Sigmoid colon (tissue), 7 donors: ENCODE measurements at places on chromosomes 4 and X.

GRCh38 chrX:55187281-55187680 lies 32.9 kb upstream of the PAGE5 start:
- no peak for DNase-seq

GRCh38 chr4:53781629-53782457 lies 190.6 kb upstream of the LNX1 start:
- DNase-seq, result no peak

GRCh38 chr4:146488495-146489174 lies 33.1 kb downstream of the SLC10A7 start:
- no peak for DNase-seq

DNA sequence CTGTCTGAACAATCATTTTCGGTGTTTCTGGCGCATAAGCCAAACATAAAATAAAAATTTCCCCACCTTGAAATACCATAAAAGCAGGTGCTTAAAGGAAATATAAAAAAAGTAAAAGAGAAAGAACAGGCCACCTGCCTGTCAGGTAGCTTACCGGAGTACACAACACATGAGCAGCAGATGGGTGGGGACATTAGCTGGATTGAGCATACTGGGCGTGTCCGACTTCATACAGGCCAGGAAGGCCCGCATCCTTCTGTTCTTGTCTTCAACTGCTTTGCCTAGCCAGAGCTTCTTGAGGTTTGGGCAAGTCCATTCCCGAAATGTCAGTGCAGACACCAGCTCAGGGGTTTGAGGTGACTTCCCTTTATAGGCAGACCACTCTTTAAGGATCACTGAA lies 66.7 kb downstream of the FAM120C start:
- DNase-seq, result no peak

DNA sequence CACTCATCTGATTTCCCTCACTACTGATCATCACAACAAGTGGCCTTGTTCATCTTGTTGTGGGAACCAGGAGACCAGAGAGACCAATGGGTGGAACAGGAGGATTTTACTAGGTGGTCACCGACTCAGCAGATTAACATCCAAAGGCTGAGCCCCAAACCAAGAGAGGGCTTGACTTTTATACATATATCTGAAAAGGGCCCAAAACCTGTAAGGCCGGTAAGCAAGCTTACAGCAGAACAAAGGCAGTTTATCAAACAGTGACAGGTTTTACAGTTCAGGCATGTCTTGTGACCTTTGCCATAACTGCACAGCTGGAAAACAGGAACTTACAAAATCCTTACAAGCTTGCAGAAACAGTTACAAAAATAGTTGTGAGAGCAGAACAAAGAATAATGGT lies 195.9 kb downstream of the OR13H1 start:
- DNase-seq, result no peak

DNA sequence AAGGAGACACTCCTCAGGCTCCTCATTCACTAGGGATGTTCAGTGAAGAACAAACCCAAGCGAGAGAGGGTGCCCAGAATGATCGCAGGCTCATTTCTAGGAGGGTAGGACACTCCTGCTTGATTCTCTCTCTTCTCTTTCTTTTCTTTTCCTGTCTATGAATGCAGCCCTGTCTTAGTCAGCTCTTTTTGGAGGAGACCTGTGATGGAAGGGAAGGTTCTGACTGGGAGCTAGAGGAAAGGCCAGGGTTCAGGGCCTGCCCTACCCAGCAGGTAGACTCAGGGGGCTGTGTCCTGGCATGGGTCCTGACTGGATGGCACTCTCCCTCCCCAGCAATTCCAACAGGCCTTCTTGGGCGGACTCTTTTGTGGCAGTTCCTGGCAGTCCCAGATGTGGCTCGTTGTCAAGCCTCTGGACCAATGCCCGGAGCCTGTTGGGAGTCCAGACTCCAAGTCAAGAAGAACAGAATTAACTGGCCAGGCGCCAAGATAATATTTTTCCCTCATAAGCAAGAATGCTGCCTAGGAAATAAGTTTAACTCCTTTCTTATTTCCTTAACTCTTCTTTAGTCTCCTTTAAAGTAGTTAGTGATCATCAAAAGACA lies 139.4 kb upstream of the SCML1 start:
- peak; percentile 90 for DNase-seq

GRCh38 chrX:148871422-148872160 lies 371.2 kb downstream of the AFF2 start:
- no peak for DNase-seq

DNA sequence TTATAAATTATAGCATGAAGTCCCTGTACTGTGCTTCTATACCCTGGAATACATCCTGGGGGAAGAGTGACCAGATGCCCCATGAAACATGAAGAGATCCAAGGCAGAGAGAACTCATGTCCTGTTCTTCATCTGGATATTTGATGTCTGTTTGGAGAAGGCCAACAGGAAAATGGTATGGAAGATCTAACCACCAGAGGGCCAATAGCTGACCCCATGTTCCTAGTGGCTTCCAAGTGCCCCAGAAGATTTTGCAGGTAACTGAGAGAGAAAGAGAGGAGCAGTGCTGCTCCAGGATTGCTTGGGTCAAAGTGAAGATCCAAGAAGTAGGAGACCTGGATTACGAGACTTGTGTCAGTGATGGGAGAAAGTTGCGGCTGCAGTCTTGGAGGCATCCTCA lies 90.2 kb upstream of the TSPAN5 start:
- no peak for DNase-seq

GRCh38 chr4:6331018-6331417 lies 61.4 kb downstream of the WFS1 start:
- DNase-seq, result no peak

DNA sequence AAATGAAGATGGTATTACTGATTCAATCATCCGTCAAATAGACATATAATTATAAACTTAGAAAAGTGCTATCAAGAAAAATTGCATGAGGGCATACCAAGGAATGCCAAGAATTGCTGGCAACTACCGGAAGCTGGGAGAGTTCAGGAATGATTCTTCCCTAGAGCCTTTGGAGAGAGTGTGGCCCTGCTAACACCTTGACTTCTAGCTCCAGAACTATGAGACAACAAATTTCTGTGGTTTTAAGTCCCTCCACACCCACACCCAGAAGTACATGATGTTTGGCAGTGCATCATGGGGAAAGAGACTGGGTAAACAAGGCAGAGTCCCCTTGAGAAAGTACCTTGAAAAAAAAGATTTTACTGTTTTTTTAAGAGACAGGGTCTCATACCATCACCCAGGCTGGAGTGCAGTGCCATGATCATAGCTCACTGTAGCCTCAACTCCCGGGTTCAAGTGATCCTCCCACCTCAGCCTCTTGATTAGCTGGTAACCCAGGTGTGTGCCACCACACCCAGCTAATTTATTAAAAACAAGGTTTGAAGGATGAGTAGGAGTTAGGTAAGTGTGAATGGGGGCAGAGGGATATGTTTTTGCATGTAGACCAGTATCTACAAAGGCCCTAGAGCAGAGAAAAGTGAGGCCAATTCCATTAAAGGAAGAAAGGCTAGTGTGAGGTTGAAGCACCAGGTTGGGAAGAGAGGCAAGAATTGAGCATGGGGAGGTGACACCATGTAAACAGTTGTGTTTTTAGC lies 53.1 kb downstream of the GSX2 start:
- DNase-seq, result no peak

DNA sequence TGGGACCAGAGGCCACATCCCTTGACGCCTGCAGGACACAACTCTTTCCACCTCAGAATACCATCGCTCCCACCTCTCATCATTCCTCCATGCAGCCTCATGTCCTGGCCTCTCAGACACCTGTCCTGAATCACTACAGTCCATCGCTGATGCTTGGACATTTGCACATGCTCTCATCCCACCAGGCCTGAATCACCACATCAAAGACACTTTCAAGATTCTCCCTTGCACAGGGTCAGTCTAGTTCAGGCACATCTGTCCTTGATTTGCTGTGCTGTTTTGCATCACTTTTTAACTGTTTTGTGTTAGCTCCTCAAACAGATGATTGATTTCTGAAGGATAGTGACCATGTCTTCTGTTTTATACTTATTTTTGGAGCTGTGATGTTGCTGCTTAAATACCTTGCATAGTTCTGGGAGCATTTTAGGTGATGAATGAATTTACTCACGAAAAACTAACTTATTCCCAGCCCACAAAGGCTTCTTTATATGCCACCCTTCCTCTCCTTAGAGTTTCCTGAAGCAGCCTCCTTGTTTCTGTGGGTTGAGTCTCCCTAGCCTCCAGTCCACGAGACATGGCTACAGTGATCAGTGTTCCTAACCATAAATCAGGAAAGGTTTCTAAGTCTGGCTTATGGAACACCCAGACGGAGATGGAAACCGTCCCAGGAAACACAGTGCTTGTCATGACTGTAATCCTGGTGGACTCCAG lies 2.6 kb downstream of the FAM114A1 start:
- peak; percentile 76 for DNase-seq

DNA sequence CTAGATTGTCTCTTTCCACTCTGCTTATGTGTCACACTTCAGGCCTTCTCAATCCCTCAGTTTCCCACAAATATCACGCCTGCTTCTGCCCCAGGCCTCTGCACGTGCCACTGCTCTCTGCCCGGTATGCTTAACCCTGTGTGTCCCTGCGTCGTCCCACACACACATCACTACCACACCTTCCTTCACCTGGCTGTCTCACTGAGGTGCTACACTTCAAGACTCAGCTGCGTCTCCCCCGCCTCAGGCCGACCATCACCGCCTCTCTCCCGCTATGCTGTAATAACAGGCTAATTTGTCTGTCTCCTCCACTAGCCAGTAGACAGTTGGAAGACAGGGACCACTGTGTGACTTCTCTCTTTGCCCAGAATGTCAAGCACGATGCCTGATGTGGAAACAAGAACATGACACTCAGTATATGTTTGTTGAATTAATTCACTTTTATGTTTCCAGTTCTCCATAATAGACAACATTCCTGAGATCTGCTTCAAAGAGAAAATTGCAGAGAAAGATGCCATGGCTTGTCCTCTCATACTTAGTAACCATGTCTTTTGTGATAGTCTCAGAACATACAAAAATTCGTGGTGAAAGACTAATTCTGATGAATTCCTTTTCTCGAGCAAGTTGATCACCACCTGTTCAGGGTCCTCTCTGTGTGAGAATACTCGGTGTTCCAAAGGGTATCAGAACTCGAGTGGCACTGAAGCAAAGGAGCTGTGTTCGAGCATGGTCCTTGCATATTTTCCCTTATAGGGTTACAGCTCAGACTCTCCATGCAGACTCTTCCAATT lies 54.2 kb downstream of the AFAP1 start:
- peak; percentile 63 for DNase-seq

DNA sequence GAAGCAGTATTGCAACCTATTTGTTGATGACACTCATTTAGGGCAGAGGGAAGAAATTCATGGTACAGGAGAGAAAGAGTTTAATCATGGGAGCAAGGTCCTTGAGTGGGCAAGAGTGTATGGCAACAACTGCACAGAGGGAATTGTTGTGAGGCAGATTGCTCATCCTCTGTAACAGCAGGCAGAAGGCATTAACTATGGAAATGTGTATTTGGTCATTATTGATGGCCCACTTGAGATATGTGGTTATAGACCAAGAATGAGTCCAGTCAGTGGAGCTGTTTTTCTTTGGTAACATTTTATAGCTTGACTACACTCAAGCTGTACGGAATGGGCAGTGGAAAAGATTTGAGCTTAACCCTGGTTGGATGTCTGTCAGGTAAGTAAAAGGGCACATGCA lies 15.9 kb downstream of the PLRG1 start:
- no peak for DNase-seq

DNA sequence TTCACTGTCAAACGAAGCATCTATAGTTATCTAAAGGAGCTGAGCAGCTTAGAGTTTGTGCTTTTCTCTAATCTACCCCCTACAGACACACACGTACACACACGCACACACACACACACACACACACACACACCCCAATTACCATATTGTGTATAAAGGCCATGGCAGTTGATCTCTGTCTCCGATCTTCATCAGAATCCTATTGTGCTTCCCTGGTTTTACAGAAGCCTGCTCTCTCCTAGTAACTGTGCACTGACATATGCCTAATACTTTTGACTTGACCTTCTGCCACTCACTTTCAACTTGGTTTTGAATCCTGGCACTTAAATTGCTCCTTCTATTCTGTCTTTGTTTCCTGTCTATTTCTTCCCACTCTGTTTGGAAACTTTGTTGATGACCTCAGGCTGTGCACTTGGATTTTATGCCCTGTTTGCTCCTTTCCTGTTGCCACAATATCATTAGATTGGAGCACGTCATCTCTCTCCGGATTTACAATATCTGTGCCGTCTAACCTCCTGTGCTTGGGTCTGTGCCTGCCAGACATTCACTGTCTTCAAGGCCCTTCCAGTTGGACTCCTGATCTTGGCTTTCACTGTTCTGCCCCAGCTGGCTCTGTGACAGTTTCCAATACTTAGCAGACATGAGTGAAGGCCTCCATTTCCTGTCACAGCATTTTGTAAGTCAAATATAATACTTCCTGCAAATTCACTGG lies 928.1 kb downstream of the FAT4 start:
- no peak for DNase-seq

GRCh38 chr4:2011583-2011982 lies 2.8 kb upstream of the NELFA start:
- DNase-seq, result no peak

DNA sequence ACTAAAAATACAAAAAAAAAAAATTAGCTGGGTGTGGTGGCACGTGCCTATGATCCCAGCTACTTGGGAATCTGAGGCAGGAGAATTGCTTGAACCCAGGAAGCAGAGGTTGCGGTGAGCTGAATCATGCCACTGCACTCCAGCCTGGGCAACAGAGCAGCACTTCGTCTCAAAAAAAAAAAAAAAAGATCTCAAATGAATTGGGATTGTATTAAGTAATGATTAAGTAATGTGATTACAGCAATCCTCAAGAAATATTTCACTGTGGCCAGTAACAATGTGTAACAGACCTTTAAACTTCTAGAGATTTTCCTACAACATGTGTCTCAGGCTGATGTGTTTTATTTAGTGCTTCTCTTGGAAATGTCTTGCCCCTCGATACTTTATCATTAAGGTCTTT lies 46.8 kb downstream of the PKD2 start:
- no peak for DNase-seq

DNA sequence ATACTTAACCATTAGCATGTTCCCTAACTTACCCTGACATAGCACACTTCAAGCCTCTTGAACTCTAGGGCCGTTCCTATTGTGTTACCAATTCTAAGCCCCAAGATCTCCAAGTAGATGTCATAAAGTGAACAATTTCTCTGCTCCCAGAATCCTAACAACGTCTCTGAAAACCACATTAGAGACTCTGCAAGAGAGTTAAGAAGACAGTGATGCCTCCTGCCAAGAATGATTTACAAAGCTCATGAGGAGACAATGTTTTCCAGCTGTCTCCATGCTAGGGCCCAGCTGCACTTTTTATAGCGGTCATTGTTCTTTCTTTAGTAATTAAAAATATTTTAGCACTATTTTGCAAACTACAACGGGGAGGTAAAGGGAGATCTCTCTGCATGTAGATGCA lies 358.4 kb downstream of the PPP3CA start:
- DNase-seq, result no peak

- DNase-seq, result peak; percentile 84
Observed at GRCh38 chr4:156941940-156942548, 29.6 kb downstream of the PDGFC start.

- DNase-seq, result no peak
Observed at GRCh38 chr4:85445050-85445639, 29.8 kb upstream of the ARHGAP24 start.

DNA sequence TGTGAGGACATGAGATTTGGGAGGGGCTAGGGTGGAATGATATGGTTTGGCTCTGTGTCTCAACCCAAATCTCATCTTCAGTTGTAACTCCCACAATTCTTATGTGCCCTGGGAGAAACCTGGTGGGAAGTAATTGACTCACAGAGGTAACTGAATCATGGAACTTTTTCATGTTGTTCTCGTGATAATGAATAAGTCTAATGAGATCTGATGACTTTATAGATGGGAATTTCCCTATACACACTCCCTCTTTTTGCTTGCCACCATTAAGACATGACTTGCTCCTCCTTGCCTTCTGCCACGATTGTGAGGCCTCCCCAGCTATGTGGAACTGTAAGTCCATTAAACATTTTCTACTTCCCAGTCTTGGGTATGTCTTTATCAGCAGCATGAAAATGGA lies 253.2 kb upstream of the GK2 start:
- no peak for DNase-seq
